ENCODE measurements at places on chromosomes 16 and 17.
A peak's percentile ranks its signal among the peaks of the same experiment; 100 is the strongest.

DNA sequence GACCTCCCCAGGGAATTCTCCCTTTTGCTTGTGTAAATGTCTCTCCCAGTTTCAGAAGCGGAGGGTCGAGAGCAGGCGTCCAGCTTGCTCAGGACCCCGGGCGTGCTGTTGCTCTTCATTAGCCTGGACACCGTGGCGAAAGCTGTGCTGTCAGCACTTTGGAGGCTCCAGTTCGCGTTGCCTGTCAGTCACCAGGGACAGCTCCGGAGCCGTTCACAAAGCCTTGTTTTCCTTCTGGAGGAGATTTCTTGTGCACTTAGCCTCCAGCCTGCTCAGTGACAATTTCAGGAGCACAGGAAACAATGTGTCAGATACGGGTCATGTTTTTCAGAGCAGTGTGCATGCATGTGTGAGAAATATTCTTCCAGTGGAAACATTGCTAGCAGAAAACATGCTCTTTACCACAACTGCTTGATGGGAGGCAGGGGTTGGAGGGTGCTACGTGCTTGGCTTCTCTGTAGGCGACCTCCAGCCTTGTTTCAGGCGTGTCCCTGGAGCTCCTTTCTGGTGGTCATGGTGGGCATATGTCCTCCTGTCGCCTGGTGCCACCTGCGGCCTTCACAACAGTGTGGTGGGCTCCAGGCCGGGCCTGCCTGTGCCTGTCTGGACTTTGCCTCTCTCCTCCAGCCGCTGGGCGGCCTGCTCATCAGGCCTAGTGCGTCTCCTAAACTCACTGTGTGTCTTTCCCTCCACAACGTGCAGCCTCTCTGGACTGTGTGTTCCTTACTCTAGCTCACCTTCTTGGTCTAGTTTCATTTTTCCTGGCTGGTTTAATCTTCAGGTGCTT is 29.0 kb downstream of the ZNF750 start:
- H3K4me1 ChIP-seq = peaks cover 9% of the 10 kb centered on the region
- H3K36me3 ChIP-seq = no peaks in the 10 kb centered on the region
- DNase-seq = no peak
- no peak overlapping the region for H3K4me3 ChIP-seq

DNA sequence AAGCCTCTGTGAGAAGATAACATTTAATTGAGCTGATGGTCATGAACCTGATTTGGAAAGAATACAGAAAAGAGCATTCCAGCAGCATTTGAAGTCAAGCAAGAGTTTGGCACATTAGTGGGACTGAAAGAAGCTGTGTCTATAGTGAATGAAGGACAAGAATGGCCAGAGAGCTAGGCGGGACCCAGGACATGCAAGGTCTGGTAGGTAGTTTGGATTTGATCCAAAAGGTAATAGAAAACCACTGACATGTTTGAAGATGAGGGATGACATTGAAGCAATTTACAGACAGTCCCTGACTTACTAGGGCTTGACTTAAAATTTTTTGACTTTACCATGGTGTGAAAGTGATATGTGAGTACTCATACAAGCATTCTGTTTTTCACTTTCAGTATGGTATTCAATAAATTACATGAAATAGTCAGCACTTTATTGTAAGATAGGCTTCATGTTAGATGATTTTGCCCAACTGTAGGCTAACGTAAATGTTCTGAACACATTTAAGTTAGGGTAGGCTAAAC is 7.6 kb downstream of the CYB5B start:
- no peak overlapping the region for H3K4me3 ChIP-seq
- peaks cover 20% of the 10 kb centered on the region for H3K4me1 ChIP-seq
- DNase-seq = no peak
- H3K27me3 ChIP-seq = no peaks in the 10 kb centered on the region

GRCh38 chr17:17156511-17156910 is 49.6 kb downstream of the PLD6 start:
- no peaks in the 10 kb centered on the region for H3K36me3 ChIP-seq
- H3K27me3 ChIP-seq = no peaks in the 10 kb centered on the region
- no peak for DNase-seq
- H3K27ac ChIP-seq = no peak overlapping the region
- H3K4me1 ChIP-seq = peaks cover 23% of the 10 kb centered on the region
- H3K4me3 ChIP-seq = no peak overlapping the region

DNA sequence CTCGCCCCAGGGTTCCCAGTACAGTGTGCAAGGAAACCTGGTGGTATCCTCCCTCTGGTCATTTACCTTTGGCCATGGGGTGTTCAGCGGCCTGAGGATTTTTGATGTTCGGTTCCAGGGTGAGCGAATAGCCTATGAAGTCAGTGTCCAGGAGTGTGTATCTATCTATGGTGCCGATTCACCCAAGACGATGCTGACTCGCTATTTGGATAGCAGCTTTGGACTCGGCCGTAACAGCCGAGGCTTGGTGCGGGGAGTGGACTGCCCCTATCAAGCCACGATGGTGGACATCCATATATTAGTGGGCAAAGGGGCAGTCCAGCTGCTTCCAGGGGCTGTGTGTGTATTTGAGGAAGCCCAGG is 1.2 kb downstream of the AOC2 start:
- peaks cover 37% of the 10 kb centered on the region for H3K36me3 ChIP-seq
- no peak overlapping the region for H3K4me3 ChIP-seq
- H3K27me3 ChIP-seq = no peaks in the 10 kb centered on the region
- no peak overlapping the region for H3K27ac ChIP-seq
- H3K4me1 ChIP-seq = peaks cover 19% of the 10 kb centered on the region

- H3K4me3 ChIP-seq = no peak overlapping the region
- peaks cover 3% of the 10 kb centered on the region for H3K36me3 ChIP-seq
- no peak for DNase-seq
- H3K27ac ChIP-seq = no peak overlapping the region
- H3K4me1 ChIP-seq = peaks cover 3% of the 10 kb centered on the region
Measured at GRCh38 chr16:58506241-58507194, 6.6 kb downstream of the NDRG4 start.

GRCh38 chr16:13995194-13995593 is 75.2 kb downstream of the ERCC4 start:
- no peaks in the 10 kb centered on the region for H3K27me3 ChIP-seq
- no peaks in the 10 kb centered on the region for H3K36me3 ChIP-seq
- H3K4me1 ChIP-seq = no peaks in the 10 kb centered on the region
- no peak overlapping the region for H3K27ac ChIP-seq
- peak; percentile 14 for DNase-seq

DNA sequence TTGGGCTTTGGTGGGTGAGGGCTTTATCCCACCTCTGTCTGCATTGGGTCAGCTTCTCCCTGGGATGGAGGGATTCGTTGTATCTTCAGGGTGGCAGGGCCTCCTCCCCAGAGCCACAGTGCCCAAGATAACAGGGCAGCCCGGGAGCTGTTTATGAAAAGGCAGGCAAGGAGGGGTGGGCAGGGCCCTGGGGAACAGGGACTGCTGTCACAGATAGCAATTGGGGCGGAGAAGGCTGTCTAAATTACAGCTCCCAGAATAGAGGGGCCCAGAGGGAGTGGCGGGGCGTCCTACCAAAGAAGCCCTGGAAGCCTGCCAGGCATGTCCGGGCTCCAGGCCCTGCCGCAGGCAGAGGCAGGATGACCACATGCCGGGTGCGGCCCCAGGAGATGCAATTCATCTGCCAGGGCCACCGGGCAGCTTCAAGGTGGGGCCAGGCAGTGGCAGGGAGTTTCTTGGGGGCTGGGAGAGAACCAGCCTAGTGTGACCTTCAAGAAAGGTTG is 18.8 kb upstream of the PHOSPHO1 start:
- peaks cover 7% of the 10 kb centered on the region for H3K4me1 ChIP-seq
- DNase-seq = no peak
- no peaks in the 10 kb centered on the region for H3K27me3 ChIP-seq
- H3K27ac ChIP-seq = no peak overlapping the region
- H3K4me3 ChIP-seq = no peak overlapping the region

DNA sequence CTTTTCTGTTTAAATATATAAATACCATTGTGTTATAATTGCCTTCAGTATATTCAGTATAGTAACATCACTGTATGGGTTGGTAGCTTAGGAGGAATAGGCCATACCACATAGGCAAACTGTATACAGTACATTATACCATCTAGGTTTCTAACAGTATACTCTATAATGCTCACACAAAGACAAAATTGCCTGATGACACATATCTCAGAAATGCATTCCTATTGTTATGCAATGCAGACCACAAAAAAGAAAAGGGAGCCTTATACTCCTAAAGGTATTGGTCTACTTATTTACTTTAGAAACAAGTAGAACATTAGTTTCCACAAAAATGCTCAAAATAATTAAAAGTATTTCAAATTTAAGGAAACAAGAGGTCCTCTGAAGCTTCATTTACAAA is 47.9 kb downstream of the SETD6 start:
- no peaks in the 10 kb centered on the region for H3K27me3 ChIP-seq
- no peak overlapping the region for H3K27ac ChIP-seq
- peaks cover 3% of the 10 kb centered on the region for H3K36me3 ChIP-seq
- DNase-seq = no peak

DNA sequence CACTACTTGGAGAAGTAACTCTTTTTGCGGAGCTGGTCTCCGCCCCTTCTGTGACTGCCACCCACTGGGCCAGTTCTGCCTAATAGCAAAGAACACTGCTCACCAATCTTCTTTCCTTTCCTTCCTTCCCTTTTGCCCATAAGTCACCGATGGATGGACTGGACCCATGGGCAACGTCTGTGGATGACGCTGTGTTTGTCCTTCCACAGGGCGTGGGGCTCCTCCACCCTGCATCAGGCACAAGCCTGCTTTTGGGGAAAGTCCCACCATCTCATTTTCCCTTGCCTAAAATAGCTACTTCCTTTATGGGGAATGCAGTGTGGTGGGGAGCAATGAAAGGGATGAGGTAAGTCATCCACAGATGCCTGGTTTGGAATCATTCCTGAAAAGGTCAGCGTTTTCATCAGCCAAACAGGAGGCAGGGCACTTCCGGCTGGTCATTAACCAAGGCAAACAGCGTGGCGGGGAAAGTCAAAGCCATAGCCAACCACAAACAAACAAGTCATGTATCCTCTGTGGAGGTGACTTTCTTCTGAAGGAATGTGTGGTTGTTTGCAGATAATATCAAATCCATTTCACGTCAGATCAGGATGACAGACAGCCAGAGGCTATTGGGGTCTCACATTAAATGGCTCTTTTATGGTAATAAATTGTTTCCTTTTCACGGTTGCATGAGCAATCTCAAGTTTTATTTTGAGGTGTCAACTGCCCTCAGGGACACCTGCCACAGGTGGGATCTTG is 30.7 kb upstream of the MED9 start:
- no peaks in the 10 kb centered on the region for H3K36me3 ChIP-seq
- peak overlapping the region; percentile 42 for H3K27ac ChIP-seq
- H3K27me3 ChIP-seq = no peaks in the 10 kb centered on the region

- H3K4me3 ChIP-seq = no peak overlapping the region
- no peaks in the 10 kb centered on the region for H3K36me3 ChIP-seq
- no peaks in the 10 kb centered on the region for H3K27me3 ChIP-seq
- no peak for DNase-seq
Measured at GRCh38 chr17:3532859-3533142, 24.8 kb downstream of the TRPV3 start.
